Activated T-helper 2 cell treated with anti-CD3 and anti-CD28 coated beads, Interferon-gamma antibody, Interleukin-2, Interleukin-4, amounts not matched to agents 10 μg/mL and 5 μg/mL and 100 μg/mL, durations not matched to agents 14 hours and 24 hours and 36 hours (primary cell): ENCODE measurements at places on chromosomes 2 and 18. TPM values are rescaled to one million over a fixed set of nuclear protein-coding genes. Genes with fewer than 3 reads are reported as not detected.
A peak's percentile ranks its signal among the peaks of the same experiment; 100 is the strongest.

The RMDN2 gene
- 0.89 and 1.6 TPM in 2 replicates for total RNA-seq

The FKBP7 gene
- 3.2 and 6.6 TPM in 2 replicates for total RNA-seq

GRCh38 chr2:42722320-42723190, 41.4 kb downstream of the OXER1 start:
- peaks cover 18% of the 10 kb centered on the region for H3K4me1 ChIP-seq
- no peak overlapping the region for H3K4me3 ChIP-seq
- DNase-seq: peak; percentile 41

GRCh38 chr2:179260224-179260623, 4.4 kb downstream of the SESTD1 start:
- H3K27me3 ChIP-seq: peaks cover 24% of the 10 kb centered on the region
- peaks cover 18% of the 10 kb centered on the region for H3K36me3 ChIP-seq
- DNase-seq: no peak
- no peak overlapping the region for H3K4me3 ChIP-seq

The SH3RF3 gene
- total RNA-seq: 0.64 and 0.78 TPM in 2 replicates

GRCh38 chr2:119630121-119630520, 48.9 kb upstream of the TMEM177 start:
- H3K36me3 ChIP-seq: no peaks in the 10 kb centered on the region
- H3K27me3 ChIP-seq: peaks cover 12% of the 10 kb centered on the region
- no peak overlapping the region for H3K27ac ChIP-seq
- H3K4me1 ChIP-seq: no peaks in the 10 kb centered on the region
- no peak for DNase-seq

GRCh38 chr2:200376513-200377354, 70.2 kb downstream of the SPATS2L start:
- H3K4me1 ChIP-seq: peaks cover 69% of the 10 kb centered on the region
- no peak overlapping the region for H3K4me3 ChIP-seq
- peaks cover 10% of the 10 kb centered on the region for H3K36me3 ChIP-seq
- DNase-seq: peak; percentile 16
- H3K27me3 ChIP-seq: no peaks in the 10 kb centered on the region
- no peak overlapping the region for H3K27ac ChIP-seq

DNA sequence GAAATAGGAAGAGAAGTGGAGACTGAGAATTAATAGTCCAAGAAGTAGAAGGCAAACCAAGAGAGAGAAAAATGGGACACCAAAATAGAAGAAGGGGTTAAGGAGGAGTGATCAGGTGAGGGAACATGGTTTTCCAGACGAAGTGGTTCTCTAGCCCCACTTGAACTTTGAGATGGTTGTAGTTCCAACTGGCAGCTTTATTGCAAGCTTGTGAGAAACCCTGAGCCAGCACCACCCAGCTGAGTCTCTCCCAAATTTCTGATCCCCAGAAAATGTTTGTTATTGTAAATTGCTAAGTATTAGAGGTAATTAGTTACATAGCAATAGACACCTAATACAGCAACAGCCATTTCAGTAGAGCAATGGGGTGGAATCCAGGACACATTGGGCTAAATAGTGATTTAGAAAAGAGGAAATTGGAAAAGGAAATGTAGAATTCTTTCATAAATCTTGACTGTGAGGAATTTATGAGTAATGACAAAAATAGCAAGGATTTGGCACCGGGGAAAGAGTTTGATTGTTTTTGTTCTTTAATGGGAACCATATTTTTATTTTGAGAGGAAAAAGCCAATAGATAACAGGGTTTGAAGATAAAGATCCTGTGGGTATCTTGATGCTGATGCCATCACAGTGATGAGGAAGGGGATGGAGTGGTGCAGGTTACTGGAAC, 62.1 kb upstream of the XDH start:
- no peaks in the 10 kb centered on the region for H3K36me3 ChIP-seq
- peaks cover 16% of the 10 kb centered on the region for H3K27me3 ChIP-seq
- DNase-seq: no peak

GRCh38 chr2:241770185-241770935, 6.3 kb upstream of the GAL3ST2 start:
- peaks cover 5% of the 10 kb centered on the region for H3K4me1 ChIP-seq
- no peaks in the 10 kb centered on the region for H3K27me3 ChIP-seq
- H3K4me3 ChIP-seq: no peak overlapping the region
- no peaks in the 10 kb centered on the region for H3K36me3 ChIP-seq

DNA sequence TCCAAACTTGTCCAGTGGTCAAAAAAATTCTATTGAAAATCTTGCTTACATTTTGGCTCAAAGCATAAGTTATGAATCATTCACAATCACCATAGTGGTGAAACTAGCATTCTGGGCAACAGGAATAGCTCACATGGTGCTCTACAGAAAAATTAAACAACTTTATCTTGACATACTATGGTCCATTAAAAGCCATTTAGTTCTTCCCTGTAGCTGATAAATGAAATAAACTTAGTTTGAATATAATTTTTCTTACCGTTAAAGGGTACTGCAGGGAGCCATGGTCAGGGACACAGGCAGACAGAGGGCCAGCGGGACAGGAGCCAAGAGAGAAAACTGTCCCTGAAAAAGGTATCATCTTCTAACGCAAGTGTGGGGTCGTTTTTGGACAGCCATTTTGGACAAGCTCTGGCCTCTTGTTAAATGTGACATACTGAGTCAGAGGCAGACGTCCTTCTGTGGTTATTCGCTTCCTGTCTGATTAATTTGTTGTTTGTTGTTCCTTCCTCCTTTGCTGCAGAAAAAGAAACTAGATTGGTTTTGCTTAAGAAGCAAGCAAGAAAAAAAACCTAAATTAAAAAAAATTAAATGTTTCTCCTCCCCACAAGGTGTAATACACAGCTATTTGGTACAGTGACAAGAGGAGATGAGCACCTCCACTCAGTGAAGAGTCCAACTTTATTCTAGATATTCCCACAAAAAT, at the start of gene WIPF1:
Gene WIPF1 (minus strand): TSS at position 460 of the 703 bp plus-strand sequence. CDS start 12,231 bp downstream, outside the sequence.
- peak within 1 kb of the TSS; percentile 84 for H3K4me3 ChIP-seq
- H3K36me3 ChIP-seq: peaks cover 76% of the 10 kb centered on the region
- H3K27me3 ChIP-seq: no peaks in the 10 kb centered on the region

The TUBA3E gene
- total RNA-seq: not detected in 2 replicates

The HRH4 gene
- total RNA-seq: 0.16 and 0.21 TPM in 2 replicates

DNA sequence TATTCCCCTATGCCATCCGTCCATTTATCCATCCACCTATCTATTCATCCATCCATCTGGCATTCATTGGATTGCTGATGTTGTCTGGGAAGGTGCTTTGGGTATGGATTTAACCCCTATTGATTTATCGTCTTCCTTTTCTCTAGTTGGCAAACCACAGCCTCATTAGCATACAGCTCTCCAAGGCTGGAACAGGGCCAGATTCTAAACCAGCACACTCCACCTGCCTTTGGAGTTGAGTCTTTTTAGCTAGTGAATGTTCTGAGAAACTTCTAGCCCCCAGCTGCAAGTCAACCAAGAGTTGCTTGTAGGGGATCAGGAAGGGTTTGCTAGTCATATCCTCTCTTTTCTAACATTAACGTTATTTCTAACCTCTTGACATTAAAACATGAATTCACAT, 90.7 kb downstream of the NRP2 start:
- H3K36me3 ChIP-seq: peaks cover 15% of the 10 kb centered on the region
- H3K4me3 ChIP-seq: no peak overlapping the region
- H3K27ac ChIP-seq: no peak overlapping the region
- peaks cover 18% of the 10 kb centered on the region for H3K27me3 ChIP-seq
- no peak for DNase-seq

GRCh38 chr2:232377841-232378734, 463 bp upstream of the ALPP start:
- no peaks in the 10 kb centered on the region for H3K36me3 ChIP-seq
- no peaks in the 10 kb centered on the region for H3K27me3 ChIP-seq
- no peak overlapping the region for H3K4me3 ChIP-seq

- no peak overlapping the region for H3K27ac ChIP-seq
- no peaks in the 10 kb centered on the region for H3K36me3 ChIP-seq
- no peak overlapping the region for H3K4me3 ChIP-seq
- no peak for DNase-seq
- H3K27me3 ChIP-seq: peaks cover 26% of the 10 kb centered on the region
These were observed 139.5 kb upstream of the PKDCC start for GRCh38 chr2:41908349-41908748.

- DNase-seq: no peak
- H3K4me3 ChIP-seq: no peak overlapping the region
- H3K27me3 ChIP-seq: no peaks in the 10 kb centered on the region
- no peak overlapping the region for H3K27ac ChIP-seq
- no peaks in the 10 kb centered on the region for H3K36me3 ChIP-seq
- H3K4me1 ChIP-seq: no peaks in the 10 kb centered on the region
These were observed 203.7 kb upstream of the LYPD1 start for GRCh38 chr2:132873738-132874137.

- no peaks in the 10 kb centered on the region for H3K36me3 ChIP-seq
- no peak overlapping the region for H3K4me3 ChIP-seq
- H3K27ac ChIP-seq: no peak overlapping the region
These were observed 50.3 kb downstream of the INHBB start for GRCh38 chr2:120396013-120396860.

GRCh38 chr18:21049306-21049705, 62.3 kb downstream of the ROCK1 start:
- H3K27ac ChIP-seq: no peak overlapping the region
- peaks cover 27% of the 10 kb centered on the region for H3K36me3 ChIP-seq
- H3K27me3 ChIP-seq: no peaks in the 10 kb centered on the region
- no peak for DNase-seq

The IGFBP5 gene
- total RNA-seq: not detected in 2 replicates

- no peak overlapping the region for H3K27ac ChIP-seq
- H3K27me3 ChIP-seq: peaks cover 12% of the 10 kb centered on the region
- DNase-seq: no peak
These were observed 41.1 kb downstream of the ACVR1C start for GRCh38 chr2:157587576-157587975.

DNA sequence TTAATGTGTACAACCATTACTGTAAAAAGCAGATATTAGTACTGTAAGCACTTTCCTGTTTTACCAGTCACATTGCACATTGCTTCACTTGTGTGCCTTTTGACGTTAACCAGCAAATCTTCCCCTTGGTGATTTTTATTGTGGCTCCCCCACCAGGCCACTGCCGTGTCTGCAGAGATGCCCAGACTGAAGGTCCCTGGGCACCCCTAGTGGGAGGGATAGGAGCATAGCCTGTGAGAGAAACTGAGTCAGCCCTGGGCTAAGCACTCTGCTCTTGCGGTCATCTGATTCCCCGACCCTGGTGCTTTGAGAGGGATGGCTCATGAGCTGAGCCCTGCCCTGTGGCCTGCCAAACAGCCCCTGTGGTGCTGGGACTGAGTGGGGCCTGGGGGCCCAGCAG, 73.4 kb downstream of the INPP4A start:
- H3K4me1 ChIP-seq: peaks cover 44% of the 10 kb centered on the region
- peaks cover 36% of the 10 kb centered on the region for H3K36me3 ChIP-seq
- no peak overlapping the region for H3K27ac ChIP-seq
- DNase-seq: peak; percentile 23
- no peak overlapping the region for H3K4me3 ChIP-seq
